ENCODE measurements at places on chromosomes 7 and 10. TPM values are rescaled to one million over a fixed set of nuclear protein-coding genes. Genes with fewer than 3 reads are reported as not detected.

Gene RPEL1
- not detected for total RNA-seq

- H3K36me3 ChIP-seq, result peaks cover 18% of the 10 kb centered on the region
- no peak overlapping the region for H3K4me3 ChIP-seq
- H3K4me1 ChIP-seq, result peaks cover 3% of the 10 kb centered on the region
- no peaks in the 10 kb centered on the region for H3K27me3 ChIP-seq
- no peak for DNase-seq
These were observed 123.3 kb downstream of the TRRAP start for GRCh38 chr7:99001482-99002147.

DNA sequence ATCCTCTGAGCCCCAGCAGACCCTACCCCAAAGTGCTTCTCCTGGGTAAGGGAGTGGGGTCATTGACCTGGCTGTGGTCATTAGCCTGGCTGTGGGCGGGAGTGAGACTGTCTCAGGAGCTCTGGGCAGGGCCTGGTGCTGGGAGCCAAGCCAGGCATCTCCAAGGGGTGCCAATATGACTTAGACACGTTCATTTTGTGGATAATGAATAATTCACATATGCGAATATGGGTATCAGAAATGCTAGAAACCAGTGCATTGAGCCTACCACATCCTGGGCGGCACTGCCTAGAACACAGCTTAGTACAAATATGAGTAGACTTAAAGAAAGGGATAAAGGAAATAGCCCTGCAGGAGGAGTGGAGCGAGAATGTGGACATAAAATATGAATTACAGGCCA, 14.4 kb upstream of the SRRM3 start:
- no peak for DNase-seq
- H3K4me1 ChIP-seq, result no peaks in the 10 kb centered on the region
- no peak overlapping the region for H3K4me3 ChIP-seq
- H3K27me3 ChIP-seq, result no peaks in the 10 kb centered on the region

DNA sequence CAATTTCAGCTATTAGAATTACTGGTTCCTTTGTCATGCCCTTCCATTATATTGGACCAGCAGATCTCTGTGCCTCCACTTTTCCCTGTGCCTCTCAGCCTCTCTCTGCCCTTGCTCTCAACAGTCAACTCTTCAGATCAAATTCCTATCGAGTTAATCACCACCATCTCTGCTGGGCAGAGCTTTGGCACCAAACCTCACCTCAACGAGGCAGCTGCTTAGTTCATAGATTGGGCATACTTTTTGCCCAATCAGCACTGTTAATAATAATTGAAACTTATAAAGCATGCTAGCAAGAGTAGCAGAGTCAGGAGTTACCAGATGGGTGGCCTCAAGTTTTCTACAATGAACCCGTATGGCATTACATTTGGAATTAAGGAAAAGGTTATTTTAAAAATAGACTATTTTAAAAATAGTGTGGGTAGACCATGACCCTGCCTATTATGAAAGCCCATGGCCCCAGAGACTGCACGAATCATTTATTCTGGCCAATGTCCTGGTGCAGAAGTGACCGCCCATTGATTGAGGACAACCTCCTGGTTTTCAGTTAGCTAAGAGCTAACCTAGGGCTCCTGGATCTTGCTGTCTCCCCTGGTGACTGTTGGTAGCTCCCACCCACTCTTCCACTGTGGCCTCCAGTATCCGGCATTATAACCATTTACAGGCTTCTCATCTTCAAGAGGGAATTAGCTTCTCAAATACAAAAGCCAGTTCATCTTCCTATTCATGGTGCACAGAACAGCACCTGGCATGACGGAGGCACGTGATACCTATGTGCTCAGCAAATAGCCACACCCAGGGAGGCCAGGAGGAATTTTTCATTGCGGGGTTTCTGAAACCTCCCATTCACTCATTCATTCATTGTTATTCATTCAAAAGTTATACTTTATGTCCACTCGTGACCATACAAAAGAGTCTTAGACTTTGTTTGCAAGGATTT, 265.4 kb downstream of the INHBA start:
- H3K4me1 ChIP-seq, result no peaks in the 10 kb centered on the region
- H3K27me3 ChIP-seq, result no peaks in the 10 kb centered on the region
- no peak overlapping the region for H3K27ac ChIP-seq
- no peak for DNase-seq

Gene INHBA
- total RNA-seq, result 0.37 TPM

Gene ZNF316
- total RNA-seq, result 13.3 TPM

DNA sequence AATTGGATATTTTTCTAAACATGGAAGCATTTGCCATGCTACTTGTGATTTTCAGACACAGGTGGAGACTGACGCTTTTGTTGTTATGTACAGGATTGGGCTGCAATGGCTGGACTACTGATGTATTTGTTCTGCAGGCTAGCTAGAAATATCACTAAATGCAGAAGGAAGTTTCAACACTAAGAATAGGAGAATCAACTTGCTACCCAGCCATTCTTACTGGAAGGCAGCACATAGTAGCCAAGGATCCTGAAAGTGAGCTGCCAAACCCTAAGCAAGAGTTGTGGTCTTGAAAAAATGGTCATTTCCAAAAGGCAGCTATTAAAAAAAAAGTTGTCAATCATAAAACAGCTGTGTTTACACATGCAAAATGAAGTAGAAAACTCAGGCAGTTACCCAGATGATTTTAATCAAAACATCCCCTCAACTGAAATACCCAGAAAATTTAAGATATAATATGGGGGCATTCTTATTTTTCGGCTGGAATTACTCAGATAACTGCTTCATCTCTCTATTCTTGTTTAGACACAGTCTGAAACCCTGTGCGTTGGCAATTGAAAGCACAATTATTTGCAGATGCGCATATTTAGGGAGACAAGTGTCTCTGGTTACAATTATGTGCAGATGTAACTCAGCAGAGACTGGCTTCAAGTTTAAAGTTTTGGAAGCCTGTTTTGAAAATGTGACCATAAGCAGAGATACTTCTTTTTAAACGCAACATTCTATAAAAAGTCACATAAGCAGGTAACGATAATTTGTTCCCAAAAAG, 31.2 kb downstream of the GFRA1 start:
- no peak overlapping the region for H3K4me3 ChIP-seq
- DNase-seq, result no peak
- H3K27ac ChIP-seq, result no peak overlapping the region
- H3K27me3 ChIP-seq, result no peaks in the 10 kb centered on the region

Gene WIPF3
- total RNA-seq, result 6.8 TPM

Gene CALHM3
- total RNA-seq, result not detected

DNA sequence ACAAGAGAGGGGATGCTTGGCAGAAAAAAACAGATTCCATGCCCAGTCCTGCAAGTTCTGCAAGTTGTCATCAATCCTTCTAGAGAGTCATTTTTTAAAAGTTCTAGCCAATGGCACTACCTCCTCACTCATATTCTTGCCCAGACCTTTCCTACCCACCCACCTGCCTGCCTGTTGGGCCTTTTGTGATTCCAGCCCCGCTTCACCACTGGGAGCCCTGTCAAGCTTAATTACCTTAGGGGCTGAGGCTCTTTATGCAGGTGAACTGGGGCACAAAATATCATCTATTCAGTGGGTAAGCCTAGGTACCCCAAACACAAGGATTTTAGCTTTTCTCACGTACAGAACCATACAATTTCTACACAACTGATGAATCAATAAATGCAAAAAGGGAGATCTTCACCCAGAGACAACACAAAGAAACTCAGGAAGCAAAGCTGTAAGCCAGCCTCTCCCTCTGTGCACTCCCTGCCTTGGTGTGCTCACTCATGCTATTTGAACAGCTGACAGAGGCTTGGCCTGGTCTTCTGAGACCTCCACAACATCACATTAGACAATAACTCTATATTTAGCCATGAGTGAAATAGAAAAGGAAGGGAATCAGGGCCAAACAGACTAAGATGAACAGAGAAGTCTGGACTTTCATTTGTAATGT, 222.6 kb downstream of the HTR7 start:
- no peak overlapping the region for H3K27ac ChIP-seq
- H3K36me3 ChIP-seq, result no peaks in the 10 kb centered on the region
- no peaks in the 10 kb centered on the region for H3K27me3 ChIP-seq
- no peak for DNase-seq
- no peaks in the 10 kb centered on the region for H3K4me1 ChIP-seq

Gene MEIG1
- total RNA-seq, result not detected

- H3K4me1 ChIP-seq, result peaks cover 6% of the 10 kb centered on the region
- H3K27me3 ChIP-seq, result no peaks in the 10 kb centered on the region
- DNase-seq, result peak; percentile 27
- H3K36me3 ChIP-seq, result no peaks in the 10 kb centered on the region
These were observed 297.4 kb upstream of the NEBL start for GRCh38 chr10:21194510-21194993.

Gene CLEC2L
- total RNA-seq, result not detected

GRCh38 chr7:66737667-66738066, 2.9 kb upstream of the RABGEF1 start:
- no peak overlapping the region for H3K4me3 ChIP-seq
- no peak overlapping the region for H3K27ac ChIP-seq
- no peak for DNase-seq
- H3K27me3 ChIP-seq, result no peaks in the 10 kb centered on the region
- no peaks in the 10 kb centered on the region for H3K4me1 ChIP-seq
- H3K36me3 ChIP-seq, result no peaks in the 10 kb centered on the region
